Peyer's patch (tissue), 4 donors: ENCODE measurements at places on chromosomes 3 and 15. TPM values are rescaled to one million over a fixed set of nuclear protein-coding genes. Genes with fewer than 3 reads are reported as not detected.

The ARL6IP5 gene
- total RNA-seq, result 85.0 TPM

The GOLGA8S gene
- total RNA-seq, result not detected

DNA sequence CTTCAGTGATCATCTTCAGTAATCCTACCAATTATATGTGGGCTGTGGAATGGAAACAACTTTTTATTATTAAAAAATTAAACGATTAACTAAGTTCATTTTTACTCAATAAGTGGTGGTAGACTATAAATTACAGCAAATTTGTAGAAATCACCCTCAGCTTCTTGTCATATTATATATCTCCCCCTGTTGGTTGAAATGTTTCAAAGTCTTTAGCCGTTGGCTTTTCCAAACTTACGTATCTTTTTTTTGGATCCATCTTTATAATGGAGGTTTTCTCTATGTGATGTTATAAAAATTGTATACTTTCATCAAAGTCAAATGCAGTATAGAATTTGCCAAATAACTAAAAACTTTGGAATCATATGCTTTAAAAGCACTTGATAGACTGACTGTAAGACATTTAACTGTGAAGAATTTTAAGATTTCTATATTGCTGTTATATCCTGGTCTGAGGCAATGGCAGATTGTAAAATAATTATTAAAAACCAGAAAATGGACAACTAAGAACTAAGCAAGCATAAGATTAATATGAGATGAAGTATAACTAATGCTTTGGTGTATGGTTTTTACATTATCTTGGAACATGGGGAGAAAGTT, 44.7 kb downstream of the ATP11B start:
- no peak for DNase-seq

GRCh38 chr3:190346541-190346940, 24.3 kb upstream of the CLDN1 start:
- no peak for DNase-seq

DNA sequence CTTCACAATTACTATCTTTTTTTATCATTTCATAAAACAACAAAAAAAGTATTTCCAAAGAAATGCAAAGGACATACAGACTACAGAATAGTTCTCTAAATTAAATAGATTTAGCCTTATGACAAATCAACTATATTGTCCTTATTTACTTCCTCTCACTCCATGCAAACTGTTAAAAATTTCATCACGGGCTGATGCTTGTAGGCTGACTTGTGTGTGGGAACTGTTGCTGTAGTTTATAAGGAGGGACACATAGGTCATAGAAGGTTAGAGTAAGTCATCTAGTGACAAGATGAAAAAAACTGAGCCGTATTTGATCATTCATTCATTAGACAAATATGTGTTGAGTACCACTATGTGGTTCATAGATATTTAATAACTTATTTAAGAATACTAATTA, 232.5 kb upstream of the TBL1XR1 start:
- DNase-seq, result no peak

DNA sequence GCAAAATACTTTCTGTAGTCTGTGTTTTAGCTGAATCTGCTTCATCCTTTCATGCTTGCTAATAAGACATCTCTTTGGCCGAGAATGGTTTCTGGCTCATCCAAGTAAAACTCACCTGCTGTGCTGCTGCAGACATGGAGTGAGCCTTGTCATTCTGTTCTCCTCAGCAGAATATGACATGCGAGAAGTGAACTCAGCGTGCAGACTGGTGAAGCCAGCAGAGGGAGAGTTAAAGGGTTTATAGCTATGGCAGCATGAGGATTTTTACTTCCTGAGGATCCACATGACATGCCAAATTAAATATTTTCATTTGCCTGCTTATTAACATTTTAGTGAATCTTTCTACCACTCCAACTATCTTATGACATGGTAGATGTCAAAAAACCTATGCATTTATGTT, 658.4 kb upstream of the NECTIN3 start:
- no peak for DNase-seq
